Left ventricle myocardium superior (tissue), 1 donor: ENCODE measurements at places on chromosomes 6 and 20. TPM values are rescaled to one million over a fixed set of nuclear protein-coding genes. Genes with fewer than 3 reads are reported as not detected.

GRCh38 chr6:25958700-25959162 lies 3.9 kb upstream of the TRIM38 start:
- DNase-seq, result no peak

GRCh38 chr6:45398075-45398813 lies 20.5 kb upstream of the SUPT3H start:
- DNase-seq, result no peak

DNA sequence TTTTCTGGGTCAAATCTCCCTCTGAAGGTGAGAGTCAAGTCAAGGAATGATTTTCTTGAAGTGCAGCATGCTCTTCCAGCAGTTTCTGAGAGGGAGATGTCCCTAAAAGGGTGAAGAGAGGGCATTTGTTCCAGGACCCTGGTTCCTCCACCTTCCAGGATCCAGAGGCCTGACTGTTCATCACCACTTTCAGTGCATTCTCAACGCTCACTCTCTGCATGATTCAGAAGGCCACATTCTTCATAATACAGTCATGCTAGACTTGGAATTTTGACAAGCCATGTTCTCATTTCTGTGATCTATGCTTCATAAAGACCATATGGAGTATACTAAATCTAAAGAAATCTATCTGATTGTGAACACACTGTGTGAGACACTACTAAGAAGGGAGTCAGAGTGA lies 85.1 kb downstream of the PDE7B start:
- no peak for DNase-seq

- DNase-seq, result no peak
Measured at GRCh38 chr6:117976030-117976651, 69.1 kb downstream of the SLC35F1 start.

DNA sequence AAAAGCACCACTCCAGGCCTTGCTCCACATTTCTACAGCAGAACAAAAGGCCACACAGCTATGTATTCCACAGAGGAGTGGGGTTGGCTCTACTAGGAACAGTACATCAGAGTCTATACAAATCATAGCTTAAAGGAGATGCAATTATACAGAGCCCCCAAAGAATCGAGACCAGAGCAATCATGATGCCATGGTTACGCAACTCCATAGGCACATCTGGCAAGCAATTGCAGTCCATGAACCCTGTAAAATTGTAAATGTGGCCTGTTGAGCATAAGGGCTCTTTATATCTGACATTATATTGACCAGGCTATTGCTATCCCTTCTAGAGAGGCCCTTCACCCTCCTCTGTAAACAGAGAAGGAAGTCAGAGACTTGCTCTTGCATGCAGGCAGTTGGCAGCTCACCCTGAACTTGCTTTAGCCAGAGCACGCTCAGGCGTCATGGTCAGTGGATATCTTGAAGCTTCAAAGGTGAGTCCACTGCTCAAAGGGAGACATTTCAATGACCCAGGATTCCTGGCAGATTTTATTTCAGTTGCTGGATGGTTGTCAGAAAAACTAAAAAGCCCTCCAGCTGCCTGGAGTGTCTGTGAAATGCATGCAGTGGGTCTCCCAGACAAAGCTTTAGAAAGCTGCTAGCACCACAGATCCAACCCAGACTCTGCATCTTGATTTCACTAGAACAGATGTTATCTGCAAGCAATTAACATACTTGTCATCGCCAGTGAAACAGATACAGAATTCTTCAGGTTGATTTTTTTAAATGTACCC lies 357.2 kb downstream of the CENPW start:
- no peak for DNase-seq

Gene OTOR
- not detected for total RNA-seq

Gene NUP43
- total RNA-seq, result 30.1 TPM

- no peak for DNase-seq
Measured at GRCh38 chr6:8240301-8240700, 138.0 kb upstream of the EEF1E1 start.

DNA sequence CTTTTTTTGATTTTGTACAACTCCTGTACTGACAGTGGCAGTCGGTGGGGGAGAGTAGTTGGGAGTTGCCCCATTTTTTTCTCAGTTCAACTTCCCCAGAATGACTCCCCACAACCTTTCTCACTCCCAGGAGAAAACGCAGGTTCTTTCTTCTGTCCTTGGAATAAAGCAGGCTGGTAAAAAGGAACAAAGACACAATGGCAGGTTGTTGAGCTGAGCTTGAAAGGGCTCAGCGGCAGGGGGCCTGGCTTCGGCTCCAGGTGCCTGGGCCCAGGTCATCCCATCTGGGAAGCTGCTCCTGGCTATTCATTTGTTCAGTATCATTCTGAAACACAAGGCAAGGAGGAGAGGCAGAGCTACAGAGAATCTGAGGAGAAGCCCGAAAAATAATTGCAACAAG lies 46.2 kb downstream of the PROKR2 start:
- no peak for DNase-seq

DNA sequence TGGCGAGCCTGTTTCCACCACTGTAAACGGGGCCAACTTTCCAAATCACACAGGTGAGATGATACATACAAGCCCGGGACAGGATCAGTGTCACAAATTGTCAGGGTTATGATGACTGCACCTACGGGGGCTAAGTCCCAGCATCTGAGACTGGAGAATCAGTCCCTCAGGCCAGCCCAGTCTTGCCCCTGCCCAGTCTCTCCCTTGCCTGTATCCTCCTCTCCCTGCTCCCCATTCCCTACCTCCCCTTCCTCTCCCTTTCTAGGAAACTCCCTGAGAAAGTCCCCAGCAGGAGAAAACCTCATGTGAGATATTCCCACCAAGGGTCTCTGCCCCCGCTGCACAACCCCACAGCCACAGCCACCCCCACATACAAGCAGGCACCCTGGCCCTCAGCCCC lies 1.5 kb downstream of the FOXS1 start:
- DNase-seq, result no peak

Gene BPIFB4
- not detected for total RNA-seq

DNA sequence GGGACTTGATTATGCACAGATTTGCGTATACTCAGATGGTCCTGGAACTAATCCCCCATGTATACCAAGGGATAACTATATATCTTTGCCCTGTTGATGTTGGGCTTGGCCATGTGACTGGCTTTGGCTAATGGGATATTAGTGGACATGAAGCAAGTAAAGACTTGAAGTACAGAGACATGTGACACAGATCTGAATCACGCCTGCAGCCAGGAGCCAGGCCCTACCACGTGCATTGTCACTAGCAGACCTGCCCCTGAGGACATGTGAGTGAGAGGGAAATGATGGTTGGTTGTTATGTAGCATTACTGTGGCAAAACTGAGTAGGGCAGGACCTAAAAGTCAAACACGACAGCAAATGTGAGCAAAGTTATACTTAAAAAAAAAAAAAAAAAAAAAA lies 155.7 kb downstream of the AKAP7 start:
- DNase-seq, result no peak

DNA sequence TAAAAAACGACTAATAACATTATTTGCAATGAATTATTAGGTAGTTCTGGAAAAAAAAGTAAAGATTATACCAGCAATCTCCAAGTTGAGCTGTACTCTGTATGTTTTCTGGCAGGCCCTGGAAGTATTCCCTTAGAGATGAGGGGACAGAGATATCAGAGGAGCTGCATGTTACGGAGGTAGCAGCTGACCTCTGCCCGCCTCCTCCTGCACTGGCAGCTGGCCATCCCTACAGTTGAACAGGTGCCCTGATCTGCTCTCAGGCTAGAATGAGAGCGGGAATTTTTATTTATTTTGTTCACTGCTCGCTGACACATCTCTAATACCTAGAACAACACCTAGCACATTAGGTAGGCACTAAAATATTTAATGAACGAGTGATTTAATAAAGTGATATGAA lies 23.1 kb downstream of the FBXL4 start:
- peak; percentile 80 for DNase-seq

- DNase-seq, result no peak
Measured at GRCh38 chr6:34144581-34145160, 1.2 kb downstream of the GRM4 start.

Gene DACT2
- total RNA-seq, result 0.92 TPM

- no peak for DNase-seq
Measured at GRCh38 chr6:136608991-136609390, 58.8 kb upstream of the MAP7 start.

DNA sequence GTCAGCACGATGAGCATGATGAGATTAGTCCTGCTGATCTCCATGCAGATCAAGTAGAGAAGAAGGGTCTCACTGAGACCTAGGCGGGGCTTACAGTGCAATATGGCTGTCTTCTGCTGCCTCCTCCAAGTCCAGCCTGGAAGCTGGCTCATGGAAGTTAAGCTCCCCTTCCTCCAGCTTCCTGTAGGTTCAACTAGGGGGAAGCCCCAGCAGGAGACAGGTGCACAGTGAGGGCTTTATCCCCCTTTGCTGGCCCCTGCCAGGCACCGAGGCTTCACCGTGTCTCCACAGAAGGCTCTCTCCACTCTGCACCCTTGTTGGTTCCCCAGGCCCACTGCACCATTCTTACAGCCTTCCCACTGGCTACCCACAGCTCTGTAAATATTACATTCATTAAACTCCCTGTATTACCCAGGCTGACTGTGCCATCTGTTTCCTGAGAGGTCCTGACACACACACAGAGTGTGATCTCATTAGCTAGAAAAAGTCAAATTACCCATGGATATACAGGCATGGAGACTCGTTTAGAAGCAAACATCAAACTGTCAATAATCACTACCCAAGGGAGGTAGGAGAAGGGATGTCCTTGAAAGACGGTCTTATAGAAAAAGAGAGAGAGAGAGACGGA lies 90.4 kb downstream of the SLC2A10 start:
- DNase-seq, result no peak

DNA sequence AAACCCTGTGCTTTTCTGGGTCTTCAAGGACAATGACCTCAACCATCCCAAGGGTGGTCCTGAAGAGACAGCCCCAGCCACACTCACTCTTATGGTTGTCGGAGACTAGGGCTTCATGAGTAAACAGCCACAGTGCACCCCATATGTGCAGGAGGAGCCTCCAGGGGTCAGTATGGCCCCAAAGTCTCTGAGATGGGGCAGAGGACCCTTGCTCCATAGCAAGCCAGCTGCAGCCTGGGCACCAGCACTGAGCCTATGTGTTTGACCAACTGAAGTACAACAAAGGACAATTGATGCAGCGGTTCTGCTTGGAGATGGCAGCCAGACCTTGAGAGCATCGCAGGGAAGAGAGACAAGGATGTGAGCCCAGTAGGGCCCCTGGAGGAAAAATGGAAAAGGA lies 112.2 kb downstream of the LRFN2 start:
- no peak for DNase-seq

Gene FAM229B
- total RNA-seq, result 69.3 TPM

DNA sequence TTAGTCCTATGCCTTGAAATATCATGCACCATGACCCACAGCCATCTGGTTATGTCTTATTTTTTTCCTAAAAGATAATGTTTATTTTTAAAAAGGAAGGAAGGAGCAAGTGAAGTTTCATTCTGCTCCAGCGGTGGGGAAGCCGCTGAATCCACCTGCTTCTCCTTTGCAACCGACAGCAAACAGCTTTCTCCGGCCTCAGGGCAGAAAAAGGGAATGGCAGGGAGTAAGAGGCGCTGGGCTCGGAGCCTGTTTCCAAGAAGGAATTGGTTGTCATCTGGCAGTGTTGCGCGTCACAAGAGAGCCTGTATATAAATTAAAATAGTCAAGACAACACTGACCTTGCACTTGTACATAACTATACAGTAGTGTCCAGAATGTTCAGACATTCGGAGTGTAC lies 14.2 kb downstream of the GFRA4 start:
- DNase-seq, result no peak

- no peak for DNase-seq
Measured at GRCh38 chr6:129607581-129608186, 102.3 kb downstream of the ARHGAP18 start.

DNA sequence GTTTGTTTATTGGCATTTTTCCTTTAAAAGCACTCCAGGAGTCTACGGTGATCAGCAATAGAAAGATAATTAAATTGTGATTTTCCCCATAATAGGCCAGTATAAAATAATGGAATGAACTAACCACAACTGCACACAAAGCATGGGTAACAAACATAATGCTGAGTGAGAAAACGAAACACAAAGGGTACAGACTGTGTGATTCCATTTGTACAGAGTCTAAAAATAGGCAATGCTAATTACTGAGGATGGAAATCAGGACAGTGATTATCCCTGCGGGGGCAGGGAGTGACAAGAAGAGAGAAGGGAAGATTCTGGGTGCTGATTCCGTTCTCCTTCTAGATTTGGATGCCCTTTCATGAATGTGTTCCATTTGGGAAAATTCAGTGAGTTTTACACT lies 478.1 kb downstream of the PREX1 start:
- no peak for DNase-seq

DNA sequence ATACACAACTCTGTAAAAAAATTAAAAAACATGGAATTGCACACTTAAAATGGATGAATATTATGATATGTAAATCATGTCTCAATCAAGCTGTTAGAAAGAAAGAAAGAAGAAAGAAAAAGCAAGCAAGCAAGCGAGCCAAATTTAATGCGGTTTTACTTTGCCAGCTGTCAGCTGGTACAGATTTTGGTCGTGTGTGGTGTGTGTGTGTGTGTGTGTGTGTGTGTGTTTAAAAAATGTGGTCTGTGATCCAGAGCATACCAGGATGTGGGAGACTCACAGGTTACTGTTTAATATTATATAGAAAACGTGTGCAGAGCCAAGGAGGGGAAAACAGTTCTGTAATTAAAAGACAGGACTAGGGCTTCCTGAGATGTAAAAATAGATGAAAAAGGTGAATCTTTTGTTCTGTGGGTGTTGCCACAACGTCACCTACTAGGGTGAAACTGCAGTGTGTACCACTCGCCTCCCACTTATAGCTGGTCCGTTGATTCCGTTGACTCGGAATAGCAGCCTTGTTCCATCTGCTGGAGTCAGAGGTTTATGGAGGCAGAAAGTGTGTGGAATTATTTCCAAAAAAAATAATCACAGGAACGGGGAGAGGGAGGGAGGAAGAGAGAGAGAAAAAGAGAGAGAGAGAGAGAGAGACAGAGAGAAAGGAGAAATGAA lies 197.7 kb downstream of the BCAS1 start:
- no peak for DNase-seq

DNA sequence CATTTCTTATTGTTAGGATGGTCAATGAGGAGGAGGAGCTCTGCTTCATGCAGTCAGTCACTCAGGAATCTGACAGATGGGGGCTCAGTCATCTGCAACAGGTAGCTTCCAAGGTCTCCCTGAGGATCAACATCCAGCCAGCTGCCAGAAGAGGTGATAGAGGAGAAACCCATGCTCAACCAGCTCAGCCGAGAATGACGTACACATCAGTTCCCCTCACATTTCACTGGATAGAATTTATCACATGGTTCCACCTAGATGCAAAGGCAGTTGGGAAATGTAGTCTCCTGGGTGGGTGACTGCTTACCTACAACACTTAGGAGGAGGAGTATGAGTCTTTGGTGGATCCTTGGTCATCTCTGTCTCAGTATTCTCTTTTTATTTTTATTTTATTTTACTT lies 144.5 kb downstream of the CEBPB start:
- DNase-seq, result no peak

GRCh38 chr20:31711179-31712111 lies 11.2 kb downstream of the BCL2L1 start:
- DNase-seq, result no peak
